HL-60 (cell line): ENCODE measurements at places on chromosomes 2 and 18.

DNA sequence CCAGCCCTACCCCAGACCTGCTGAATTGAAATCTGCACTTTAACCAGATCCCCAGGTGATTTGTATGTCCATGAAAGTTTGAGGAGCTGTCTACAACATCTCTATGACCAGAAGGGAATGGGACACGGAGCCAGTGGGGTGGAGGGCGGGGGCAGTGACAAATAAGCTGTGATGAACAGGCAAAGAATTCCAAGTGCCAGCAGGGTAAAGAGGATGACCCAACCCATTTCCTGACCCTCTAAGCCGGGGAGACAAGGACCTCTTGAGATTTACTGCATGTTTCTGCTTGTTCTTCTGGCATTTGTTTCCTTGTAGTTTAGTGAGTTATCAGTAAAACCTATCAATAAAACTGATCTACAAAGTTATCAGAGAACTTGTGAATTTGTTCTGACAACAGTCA, 8.7 kb downstream of the TET3 start:
- no peak for DNase-seq

DNA sequence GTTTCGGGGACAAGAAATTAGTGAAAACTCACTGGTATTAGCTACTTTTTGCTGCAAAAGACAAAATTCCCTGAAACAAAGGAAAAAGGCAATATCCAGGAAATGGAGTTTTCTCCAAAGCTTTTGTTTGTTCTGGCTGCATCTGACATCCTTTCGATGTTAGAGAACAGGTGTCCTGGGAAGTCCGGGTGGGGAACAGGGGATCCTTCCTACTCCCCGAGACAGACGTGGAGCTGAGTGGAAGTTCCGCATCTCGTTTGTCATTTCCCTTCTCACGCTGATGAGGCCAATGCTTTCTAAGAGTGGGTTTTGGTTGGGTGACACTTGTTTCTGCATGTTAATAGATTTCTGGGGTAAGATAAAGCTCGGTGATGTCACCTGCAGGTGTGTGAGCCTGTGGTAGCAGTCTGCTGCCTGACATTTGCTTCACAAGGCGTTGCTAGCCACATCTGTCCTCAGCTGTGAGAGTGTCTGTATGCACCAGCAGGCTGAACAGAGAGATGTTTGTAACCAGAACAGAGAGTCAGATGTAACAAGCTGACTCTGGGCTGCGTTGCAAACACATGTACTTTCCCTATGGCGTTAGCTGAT, 125.9 kb downstream of the ACOXL start:
- no peak for DNase-seq

DNA sequence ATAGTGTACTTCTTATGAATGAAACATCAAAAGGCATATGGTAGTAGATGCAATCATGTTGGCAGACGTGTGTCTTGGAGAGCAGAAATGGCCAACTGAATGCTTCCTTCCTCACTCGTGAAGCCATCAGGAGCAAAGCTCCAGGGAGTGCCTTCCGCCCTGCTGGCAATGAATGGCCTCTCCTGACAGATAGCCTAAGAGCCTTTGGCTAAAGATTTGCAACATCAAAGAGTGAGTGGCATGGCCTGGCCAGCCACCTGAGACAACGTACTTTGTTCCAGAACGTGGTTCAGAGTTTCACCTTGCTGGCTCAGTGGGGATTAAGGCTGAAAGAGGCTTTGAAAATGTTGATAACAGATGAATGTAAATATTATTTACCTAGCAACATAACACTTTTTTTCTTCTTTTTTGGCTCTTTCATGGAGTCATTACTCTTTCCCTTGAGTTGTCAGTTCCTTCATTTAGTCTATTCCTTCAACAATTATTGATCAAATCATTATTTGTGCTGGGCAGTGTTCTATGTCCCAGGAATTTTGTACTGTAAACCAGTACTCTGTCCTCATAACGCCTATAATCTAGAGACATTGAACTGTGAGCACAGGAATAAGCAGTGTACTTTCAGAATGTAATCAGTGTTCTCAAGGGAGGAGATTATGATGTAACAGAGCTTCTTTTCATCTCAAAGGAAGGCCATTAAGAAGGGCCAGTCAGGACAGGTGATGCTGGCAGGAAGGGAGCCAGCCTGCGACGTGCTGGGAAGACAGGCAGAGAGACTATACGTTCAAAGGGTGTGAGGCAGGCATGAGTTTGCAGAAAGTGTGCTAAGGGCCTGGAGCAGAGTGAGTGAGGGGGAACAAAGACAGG, 59.4 kb upstream of the SH3RF3 start:
- DNase-seq = no peak

- no peak for DNase-seq
These were observed 304.1 kb downstream of the NRXN1 start for GRCh38 chr2:50727636-50728339.

- no peak for DNase-seq
These were observed 377.8 kb upstream of the DDX18 start for GRCh38 chr2:117436697-117437096.

GRCh38 chr2:241271706-241272302, 43.7 kb downstream of the HDLBP start:
- peak; percentile 41 for DNase-seq

- DNase-seq = no peak
These were observed 9.0 kb downstream of the CCDC85A start for GRCh38 chr2:56192664-56193305.

DNA sequence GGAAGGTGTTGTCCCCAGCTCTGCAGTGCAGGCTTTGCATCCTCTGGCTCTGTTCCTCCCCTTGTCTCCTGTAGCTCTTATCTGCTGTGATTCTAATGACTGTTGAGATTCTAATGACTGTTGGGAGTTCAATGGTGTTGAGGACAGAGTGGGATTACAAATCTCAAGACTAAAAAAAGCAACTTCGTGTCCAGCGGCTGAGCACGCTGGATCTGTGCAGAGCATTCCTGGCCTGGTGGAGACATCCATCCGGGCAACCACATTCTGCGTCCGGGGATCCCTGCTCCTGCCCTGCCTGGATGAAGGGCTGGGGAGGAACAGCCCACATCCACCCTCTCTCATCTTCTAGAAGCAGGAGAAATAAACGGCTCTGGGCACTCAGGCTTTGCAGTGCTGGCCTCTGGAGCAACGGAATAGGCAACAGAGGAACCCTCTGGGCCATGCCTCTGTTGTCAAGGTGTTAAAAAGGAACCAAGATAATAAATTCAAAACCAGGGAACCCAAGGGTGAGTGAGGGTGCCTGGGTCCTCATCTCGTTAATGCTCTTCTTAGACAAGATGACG, 106.7 kb upstream of the ASB18 start:
- no peak for DNase-seq

DNA sequence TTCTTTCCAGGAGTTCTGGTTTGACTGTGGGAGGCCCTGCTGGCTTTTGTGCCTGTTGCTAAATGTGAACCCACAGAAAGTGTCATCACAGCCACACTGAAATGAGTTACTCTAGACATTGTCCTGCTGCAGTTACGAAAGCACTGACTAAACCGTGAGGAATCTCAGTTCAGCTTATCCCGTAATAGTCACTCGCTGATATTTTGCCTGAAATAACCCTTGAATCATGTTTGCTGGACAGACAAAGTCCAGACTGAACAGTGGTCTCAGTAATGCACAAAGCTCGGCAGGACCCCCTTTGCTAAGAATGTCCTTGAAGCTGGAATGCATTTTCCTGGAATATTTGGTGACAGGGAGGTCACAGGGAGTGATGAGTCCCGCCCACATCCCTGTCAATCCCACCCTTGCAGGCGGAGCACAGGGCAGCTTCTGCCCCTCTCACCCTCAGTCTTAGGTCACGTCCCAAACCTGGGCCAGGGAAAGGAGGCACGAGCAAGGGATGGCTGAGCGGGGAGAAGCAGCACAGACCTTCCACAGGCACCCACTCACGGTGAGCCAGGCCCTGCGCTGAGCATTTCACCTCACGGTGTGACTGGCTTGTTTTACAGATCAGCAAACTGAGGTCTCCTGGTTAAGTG, 53.4 kb downstream of the ADI1 start:
- DNase-seq = peak; percentile 25

DNA sequence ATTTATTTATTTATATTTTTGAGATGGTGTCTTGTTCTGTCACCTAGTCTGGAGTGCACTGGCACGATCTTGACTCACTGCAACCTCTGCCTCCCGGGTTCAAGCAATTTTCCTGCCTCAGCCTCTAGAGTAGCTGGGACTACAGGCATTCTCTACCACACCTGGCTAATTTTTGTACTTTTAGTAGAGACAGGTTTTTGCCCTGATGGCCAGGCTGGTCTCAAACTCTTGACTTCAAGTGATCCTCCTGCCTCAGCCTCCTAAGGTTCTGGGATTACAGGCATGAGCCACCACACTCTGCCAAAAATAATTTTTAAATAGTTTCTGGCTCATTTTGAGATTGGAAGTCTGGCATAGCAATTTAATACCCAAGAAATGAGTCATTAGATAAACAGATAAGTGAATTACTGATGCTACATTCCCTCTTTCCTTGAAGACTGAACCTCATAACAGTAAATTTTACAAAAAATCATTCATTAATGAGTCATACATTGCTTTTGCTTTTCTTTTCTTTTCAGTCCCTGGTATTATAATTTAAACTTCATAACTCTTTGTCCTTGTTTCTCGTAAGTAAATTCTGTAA, 881.6 kb upstream of the PIK3C3 start:
- DNase-seq = no peak

- no peak for DNase-seq
These were observed 101.3 kb downstream of the PTPRM start for GRCh38 chr18:7668392-7668791.

- DNase-seq = no peak
These were observed 342.2 kb upstream of the PKDCC start for GRCh38 chr2:41705634-41706033.

- no peak for DNase-seq
These were observed 71.8 kb downstream of the NAB1 start for GRCh38 chr2:190720691-190721090.

DNA sequence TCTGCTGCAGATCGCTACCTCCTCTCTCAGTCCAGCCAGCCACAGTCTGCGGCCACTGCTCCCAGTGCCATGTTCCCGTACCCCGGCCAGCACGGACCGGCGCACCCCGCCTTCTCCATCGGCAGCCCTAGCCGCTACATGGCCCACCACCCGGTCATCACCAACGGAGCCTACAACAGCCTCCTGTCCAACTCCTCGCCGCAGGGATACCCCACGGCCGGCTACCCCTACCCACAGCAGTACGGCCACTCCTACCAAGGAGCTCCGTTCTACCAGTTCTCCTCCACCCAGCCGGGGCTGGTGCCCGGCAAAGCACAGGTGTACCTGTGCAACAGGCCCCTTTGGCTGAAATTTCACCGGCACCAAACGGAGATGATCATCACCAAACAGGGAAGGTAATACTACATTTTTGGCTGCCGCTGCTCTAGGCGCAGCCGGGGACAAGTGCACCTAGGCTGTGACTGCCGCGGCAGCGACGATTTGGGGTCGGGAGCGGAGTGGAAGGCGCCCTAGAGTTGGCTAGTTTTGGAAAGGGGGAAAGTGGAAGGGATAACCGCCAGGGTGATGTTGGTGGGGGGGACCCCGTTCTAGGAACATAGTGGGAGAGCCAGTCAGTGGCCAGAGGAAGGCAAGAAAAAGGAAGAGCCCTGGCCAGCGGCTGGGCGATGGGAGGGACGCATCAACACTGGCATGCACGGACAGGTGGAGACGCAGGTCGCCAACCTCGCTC, 776 bp downstream of the TBR1 start:
- DNase-seq = no peak

- no peak for DNase-seq
These were observed 258.3 kb downstream of the HAUS1 start for GRCh38 chr18:46362533-46362932.

DNA sequence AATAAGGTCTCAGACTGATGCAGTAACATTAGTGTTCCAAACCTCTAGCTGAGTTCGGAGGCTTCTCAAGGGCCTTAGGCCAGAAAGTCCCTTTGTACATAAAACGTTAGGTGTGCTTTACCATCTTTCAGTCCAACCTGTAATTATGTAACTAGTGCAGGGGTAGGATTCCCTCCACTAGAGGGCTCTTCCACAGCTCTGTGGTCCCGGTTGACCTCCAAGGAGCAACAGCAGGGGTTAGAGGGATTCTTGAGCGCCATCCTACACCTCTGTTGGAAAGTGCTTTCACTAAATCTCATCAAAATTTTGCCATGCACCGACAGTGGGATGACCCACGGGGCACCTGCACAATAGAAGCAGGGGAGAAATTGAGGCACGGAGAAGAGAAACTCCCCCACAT, 155.8 kb upstream of the LRP1B start:
- DNase-seq = peak; percentile 5

DNA sequence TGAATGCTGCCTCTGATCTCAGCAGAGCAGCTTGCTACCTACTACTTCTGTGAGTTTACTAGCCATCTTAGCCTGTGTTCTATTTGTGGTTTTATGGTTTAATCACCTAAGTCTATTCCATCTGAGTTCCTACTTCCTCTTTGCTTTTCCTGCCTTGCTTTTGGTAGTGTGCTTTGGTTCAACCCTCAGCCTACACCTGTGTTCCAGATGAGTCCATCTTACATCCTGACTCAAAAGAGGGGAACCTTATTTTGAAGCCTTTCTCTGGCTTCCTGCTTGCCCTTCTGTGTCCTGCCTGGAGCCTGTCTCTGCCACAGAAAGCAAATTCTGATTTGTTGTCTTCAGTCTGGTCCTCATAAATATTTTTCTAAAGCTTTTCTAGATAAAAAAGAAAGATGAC, 530.3 kb upstream of the MEX3C start:
- no peak for DNase-seq

DNA sequence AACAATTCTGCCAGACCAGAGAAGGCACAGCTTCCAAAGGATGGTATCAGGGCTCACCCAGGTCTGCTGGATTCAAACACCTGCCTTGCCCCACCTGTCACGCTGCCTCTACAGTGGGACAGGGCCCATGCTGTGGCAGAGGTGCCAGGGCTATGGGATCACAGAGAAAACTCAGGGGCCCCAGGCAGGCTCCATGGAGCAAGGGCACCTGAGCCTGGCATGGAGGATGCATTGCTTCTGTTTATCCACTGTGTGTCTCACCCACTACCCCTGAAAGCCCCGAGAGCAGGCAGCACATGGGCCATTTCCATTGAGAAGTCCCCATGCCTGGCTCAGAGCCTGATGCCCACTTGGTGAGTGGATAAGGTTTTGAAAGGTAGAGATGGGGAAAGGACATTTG, 76.0 kb downstream of the TNS1 start:
- DNase-seq = no peak

DNA sequence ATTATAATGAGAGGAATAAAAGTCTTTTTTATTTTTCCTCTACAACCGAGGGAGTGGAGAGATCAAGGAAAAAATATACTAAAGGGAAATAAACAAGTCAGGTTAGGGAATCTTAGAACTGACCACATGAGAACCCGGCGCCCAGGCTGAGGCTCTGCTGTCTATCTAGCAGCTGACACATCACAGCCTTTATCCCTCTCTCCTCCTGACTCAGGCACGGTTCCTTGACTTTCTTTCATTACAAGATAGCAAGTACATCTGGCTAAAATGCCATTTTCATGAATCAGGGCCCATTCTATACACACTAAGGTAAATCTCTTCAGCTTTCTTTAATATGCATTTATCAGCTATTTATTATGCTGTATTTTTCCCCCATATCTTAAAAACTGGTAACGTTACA, 296.0 kb downstream of the TMX3 start:
- no peak for DNase-seq

GRCh38 chr2:96869822-96870625, at the start of gene SEMA4C:
TSS of gene SEMA4C (minus strand) at chr2:96870080. CDS start at chr2:96867886, 2,194 bp downstream.
- DNase-seq = no peak
